Cardiac fibroblast (primary cell): ENCODE measurements at places on chromosomes 16 and 17.

GRCh38 chr17:65228734-65229620, 91.8 kb downstream of the RGS9 start:
- DNase-seq = peak; percentile 52

DNA sequence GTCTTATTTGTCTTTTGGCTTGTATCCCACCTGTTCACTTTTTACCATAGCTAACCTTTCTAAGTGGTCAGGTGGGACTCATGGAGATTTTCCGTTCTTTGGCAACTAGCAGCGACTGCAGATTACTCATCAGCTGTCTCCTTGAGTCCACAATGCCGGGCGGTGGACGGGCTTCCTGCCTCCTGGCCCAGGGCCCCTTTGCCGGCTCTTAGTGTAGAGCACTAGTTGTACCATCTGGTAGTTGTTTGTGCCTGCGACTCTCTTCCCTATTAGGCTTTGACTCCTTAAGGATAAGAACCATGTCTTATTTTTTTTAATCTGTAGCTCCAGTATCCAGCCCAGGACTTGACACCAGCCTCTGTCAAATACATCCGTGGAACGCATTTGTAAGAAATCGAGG, 399.9 kb downstream of the WWOX start:
- DNase-seq = no peak

DNA sequence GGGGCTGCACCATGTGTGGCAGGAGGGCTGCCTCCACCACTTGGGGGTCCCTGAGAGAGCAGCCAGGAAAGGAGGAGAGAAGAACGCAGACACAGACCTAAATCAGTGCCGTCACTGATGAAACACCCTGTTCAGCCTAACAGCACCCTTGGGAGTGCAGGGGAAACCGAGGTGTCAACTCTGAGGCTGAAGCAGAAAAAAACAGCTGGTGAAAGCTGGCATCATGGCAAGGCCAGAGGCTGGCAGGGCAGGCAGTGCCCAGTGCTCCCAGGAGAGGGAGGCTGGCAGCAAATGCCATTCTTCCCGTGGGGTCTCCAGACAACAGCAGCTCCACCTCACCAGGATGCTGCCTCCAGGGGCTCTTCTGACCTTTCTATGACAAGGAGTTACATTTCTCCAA, 23.1 kb downstream of the SPHK1 start:
- DNase-seq = no peak

DNA sequence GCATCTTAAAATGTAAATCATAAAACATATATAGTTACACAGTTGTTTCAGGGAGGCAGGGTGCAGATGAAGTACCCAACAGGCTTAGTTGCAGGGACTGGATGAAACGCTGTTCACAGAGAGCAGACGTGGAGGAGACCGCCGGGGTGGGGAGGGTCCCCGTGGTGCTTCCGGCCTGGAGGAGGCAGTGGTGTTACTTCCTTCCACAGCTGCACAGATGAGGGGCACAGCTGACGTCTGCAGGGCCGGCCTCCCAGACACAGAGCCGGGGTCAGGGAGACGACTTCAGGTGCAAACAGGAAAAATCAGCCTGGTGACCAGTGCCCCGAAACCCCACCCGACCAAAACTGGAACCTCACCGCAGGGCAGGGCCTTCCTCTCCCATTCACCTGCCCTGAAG, 17.1 kb downstream of the SPIRE2 start:
- DNase-seq = no peak

DNA sequence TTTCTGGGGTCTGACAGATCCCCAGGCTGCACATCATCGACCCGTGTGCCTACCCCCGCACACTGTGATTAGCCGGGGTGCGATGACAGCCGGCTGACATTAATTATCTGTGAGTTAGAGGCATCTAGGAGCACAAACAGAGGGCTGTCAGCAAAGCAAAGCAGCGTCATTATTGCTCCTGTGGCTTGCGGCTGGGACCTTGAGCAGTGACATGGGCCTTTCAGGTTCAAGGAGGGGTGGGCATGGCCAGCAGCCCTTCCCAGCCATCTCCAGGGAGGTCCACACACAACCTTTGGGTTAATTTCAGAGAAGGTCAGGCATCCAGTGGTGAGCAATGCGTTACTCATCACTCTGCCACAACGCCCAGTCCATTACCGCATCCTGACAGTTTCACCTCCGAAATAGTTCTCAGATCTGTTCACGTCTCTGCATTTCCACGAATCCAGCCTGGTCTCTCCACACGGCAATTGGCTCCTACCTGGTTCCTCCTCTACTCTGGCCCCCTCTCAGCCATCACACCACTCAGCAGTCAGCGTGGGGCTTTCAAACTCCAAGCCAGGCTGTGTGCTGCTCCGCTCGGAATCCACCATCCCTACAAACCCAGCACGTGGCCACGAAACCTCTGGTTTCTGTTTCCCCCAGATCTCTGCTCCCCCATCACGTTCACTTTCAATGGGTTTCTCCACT, 249.7 kb upstream of the C16orf82 start:
- DNase-seq = no peak

DNA sequence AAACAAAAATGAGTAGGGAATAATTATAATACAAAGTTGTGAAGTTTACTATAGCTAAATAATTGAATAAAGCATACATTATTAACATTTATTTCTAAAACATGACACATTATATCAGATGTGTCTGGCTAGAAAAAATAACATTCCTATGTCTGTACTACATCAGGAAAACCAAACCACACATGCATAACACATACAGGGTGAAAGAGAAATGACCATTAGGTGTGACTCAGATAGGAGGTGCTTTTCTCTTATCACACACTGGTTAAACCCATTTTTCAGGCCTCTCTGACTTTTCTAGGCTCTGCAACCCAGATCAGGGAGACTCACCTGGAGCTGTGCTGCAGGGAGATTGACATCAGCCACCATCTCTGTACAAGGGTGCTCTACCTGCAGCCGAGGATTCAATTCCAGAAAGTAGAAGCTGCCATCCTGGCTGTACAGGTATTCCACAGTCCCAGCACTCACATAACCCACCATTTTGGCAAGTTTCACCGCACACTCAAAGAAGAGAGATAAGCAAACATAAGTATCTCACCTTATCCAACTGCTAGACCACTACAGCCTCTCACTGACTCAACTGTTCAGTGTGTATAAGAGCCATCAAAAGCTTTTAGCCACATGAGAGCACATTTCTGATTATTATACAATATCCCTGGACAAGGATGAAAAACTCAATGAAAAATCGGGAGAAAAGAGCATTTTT, 116.6 kb upstream of the C17orf78 start:
- peak; percentile 63 for DNase-seq

DNA sequence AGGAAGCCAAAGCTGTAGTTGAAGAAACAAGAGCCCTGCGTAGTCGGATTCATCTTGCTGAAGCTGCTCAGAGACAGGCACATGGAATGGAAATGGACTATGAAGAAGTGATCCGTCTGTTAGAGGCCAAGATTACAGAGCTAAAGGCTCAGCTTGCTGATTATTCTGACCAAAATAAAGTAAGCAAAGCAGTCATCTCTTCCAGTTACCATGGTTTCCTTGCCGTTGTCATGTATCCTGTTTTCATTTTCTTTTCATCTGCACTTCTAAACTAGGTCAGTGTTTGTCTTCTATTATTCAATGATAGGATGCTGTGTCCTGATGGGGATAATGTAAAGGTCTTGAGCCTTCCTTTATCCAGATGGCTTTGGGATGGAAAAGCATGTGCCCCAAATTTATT, 104.3 kb downstream of the STXBP4 start:
- DNase-seq = no peak

DNA sequence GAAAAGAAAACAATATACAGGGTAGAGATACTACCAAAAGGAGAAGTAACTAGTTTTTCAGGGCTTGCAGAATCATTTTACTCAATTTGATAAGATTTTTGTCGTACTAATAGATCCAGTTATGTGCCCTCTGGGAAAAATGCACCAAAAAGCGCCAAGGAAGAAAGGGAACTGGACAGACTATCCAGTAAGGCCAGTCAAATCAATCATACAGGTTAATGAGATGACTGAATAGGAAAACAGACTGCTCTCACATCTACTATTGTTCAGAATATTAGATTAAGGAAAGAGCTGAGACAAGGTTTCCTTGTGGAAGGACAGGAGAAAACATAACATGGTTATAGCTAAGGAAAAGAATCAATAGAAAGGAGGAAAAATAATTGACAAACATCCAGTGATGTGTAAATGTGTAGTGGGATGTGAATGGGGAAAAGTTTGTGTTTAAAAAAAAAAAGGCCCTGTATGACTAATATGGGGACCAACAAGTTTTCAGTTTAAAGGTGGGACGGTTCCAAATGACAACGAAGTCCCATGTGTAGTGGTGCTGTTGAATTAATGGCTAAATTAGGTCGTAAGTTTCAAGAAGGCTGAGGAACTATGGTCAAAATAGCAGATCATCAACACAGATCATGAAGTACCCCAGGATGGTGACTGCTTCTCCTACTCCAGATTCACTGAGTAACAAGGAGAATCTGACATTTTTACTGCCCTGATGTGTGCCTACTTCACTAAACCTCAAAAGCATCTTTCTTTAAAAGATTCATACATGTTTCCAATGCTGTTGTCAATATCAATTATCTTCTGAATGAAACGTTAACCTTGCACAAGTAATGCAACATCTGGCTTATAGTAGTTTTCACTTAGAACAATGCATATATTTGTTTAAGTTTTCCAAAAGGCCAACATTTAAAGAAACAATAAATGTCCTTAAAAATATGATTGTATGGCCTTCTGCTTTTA, 40.7 kb downstream of the BRIP1 start:
- no peak for DNase-seq

GRCh38 chr16:51134269-51134812, 16.7 kb downstream of the SALL1 start:
- DNase-seq = no peak

- DNase-seq = no peak
These were observed 125.5 kb upstream of the HSBP1 start for GRCh38 chr16:83682116-83682867.

GRCh38 chr17:46841561-46842379, 9.6 kb upstream of the WNT9B start:
- DNase-seq = no peak

DNA sequence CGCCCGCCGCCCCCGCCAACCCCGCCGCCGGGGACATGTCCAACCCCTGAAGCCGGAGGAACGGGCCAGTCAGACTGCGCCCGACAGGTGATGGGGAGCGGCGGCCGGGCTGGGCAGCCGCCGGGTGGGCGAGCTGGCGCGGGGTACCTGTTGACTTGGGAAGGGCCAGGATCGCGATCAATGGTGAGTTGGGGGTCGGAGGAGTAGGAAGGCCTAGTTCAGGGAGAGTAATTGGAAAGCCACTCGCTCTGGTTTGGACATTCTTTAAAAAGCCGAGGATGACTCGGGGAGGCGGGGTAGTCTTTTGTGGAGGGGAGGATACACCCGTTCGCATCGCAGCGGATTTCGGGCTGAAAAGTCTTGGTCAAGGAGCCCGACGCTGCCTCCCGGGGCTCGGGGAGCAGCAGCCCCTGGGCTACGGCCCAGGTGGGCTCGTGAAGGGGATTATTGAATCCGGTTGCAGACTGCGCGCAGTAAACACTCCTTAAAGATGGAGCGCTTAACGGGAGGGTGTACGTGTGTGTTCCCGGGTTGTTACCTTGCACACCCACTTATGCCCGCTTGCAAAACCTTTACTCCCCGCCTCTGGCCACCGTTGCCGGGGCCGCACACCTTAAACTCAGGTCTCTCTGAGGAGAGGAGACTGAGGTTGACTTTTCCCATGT, 123.8 kb downstream of the GOSR1 start:
- peak; percentile 29 for DNase-seq

GRCh38 chr17:59844884-59845594, 47.7 kb downstream of the TUBD1 start:
- peak; percentile 87 for DNase-seq

DNA sequence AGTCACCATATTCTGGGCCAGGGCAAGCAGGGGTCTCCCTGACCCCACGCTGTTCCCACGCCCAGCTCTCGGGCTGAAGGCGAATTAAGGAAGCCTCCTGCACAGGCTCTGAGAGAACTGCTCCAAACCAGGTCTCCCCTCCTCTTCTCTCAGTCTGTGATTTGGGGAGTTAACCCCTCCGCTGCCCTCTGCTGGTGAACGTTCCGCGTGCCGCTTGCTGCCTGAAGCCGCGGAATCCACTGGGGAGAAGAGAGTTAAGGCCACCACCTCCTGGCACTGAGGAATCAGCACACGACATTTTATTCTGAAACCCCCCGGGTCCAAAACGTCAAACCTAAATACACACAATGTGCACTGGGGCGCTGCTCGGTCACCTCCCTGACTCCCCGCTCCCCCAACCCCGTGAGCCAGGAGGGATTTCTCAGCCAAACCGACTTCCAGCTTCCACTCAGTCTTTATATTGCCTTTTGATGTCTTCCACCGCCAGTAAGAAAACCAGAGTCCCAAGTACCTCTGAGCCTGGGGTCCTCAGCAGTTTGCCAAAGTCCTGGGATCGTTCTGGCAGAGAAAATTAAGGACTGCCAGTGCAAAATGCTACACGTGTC, 54.4 kb upstream of the RCVRN start:
- peak; percentile 20 for DNase-seq

GRCh38 chr16:50635505-50636392, 45.4 kb downstream of the SNX20 start:
- DNase-seq = no peak

- DNase-seq = no peak
These were observed 652 bp downstream of the PRAC2 start for GRCh38 chr17:48723423-48724250.

- DNase-seq = peak; percentile 68
These were observed 54.6 kb upstream of the CORO6 start for GRCh38 chr17:29677221-29677791.

DNA sequence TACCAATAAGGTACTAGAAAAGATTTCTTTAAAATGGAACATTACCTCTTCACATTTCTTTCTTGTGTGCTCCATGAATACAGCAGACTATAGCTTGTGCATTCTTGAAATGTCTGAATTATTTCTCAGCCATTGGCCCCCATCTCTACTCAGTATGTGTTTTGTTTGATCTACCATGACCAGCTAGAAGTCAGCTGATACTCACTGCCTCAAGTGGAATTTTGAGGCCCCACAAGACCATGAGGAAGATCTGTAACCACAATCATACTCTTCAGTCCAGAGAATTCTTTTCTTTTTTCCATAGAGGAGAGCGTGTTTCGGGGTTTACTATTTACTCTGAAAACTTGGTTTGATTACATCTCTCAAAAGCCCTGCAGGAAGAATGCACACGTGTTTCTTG, 319.1 kb downstream of the TOX3 start:
- no peak for DNase-seq

DNA sequence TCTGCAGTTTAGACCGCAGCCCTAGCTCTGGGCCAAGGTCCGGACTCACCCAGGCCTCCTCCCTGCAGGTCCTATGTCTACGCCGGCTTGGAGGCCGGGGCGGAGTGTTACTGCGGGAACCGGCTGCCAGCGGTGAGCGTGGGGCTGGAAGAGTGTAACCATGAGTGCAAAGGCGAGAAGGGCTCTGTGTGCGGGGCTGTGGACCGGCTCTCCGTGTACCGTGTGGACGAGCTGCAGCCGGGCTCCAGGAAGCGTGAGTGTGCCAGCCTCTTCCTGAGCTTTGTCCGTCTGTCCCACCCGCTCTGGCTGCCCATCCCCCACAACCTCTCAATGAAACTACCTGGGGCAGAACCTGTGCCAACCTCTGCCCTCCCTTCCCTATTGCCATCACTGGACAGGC, 20.1 kb downstream of the WSCD1 start:
- DNase-seq = no peak

- DNase-seq = no peak
These were observed 98.8 kb upstream of the METRNL start for GRCh38 chr17:82980632-82981031.
